NCI-H226 (cell line): ENCODE measurements at places on chromosomes 5 and 9.

DNA sequence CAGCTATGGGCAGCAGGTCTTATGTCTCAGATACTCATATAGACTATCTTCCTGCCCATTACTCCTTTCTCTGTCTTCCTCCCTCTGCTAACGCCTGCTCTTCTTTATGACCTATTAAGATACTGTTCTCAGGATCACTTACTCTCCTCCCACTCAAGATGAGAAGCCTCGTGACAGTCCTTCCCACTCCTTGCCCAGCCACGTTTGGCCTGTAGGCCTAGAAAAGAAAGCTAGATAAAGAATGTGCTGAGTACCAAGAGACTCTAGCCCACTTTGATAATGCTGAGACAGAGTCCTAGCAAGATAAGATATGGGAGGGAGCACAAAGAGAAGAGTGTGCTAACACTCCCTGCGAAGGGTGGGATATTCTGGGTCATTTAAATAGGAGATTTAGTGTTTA is 6.8 kb upstream of the DENND4C start:
- peak; percentile 11 for DNase-seq

DNA sequence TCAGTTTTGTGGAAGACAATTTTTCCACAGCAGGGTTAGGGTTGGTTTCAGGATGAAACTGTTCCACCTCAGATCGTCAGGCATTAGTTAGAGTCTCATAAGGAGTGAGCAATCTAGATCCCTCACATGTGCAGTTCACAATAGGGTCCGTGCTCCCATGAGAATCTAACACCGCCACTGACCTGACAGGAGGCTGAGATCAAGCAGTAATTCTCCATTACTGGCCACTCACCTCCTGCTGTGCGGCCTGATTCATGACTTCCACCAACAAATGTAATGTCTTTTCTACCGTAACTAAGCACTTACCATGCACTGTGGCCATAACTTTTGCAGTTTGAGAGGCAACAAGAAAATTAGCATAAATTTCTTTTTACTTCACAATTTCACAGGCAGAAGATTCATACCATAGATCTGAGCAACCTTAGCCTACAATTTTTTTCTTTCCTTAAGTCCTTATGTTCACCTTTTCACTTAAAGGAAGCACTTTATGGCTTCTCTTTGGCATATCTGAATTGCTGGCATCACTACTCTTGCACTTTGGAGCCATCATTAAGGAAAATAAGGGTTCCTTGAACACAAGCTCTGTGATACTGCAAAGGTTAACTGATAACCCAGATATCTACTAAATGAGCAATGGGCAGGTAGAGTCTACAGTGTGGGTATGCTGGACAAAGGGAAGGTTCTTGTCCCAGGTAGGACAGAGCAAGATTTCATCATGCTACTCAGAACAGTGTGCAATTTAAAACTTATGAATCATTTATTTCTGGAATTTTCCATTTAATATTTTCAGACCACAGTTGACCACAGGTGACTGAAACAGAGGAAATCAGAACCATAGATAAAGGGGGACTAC is 83.0 kb upstream of the IFNK start:
- DNase-seq: no peak

DNA sequence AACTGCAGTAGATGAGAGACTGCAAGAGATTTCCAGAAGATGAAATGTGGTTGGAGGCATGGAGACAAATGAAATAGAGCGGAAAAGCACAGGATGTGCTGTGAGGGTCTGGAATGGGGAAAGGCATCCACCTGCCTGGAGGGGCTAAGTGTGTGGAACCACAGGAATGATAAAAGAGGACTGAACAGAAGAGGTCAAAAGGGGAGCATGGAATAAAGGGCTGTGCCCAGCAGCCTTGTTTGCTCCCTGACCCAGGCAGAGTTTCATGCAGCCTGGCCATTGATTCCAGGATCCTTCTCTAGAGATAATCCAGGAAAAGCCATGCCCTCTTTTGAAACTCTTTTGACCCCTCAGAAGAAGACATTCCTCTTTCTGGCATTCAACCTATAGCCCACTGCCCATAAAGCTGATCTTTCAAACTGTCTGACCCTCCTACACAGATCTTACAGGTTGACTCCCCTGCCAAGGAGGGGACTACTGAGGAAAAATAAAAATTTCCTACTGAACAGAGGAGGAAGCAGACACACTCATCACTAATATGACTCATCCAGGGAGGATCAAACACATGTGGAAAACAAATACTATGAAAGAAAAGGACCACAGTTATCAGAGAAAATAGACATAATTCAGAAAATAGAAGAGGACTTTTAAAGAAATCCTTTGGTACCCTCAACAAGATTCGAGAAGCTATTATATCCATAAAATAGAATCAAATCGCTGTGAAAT is 273.5 kb upstream of the PCSK5 start:
- DNase-seq: no peak

GRCh38 chr5:74491586-74491985 is 148.9 kb downstream of the ENC1 start:
- DNase-seq: no peak

DNA sequence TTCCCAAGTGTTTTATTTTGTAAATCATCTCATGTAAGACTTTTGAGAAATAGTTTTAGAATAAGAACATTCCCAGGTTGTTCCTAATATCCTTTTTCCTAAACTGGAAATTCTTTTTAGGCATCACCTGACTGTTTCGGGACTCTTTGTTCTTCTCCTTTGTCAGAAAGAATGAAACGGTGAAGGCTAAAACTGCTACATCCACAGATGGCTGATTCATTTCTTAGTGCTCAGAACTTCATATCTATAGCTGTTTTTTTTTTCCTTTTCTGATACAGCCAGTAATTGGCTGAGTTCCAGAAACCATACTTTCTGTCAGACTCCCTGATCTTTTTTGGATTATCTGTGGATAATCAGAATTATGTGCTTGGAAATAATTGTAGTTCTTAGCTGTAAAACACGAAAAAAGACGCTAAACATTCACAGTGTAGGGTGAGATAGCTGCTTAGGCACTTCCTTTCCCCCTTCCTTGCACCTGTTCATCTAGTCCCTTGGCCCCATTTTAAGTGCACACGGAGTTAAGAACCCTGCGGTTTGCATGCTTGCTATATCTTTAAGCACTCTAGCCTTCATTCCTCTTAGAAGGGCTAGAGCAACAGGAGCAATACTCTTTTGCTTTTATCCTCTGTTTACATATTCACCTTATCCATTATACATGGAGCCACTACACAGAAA is 283.9 kb downstream of the PJA2 start:
- DNase-seq: no peak

GRCh38 chr9:89701221-89701798 is 96.5 kb downstream of the GADD45G start:
- no peak for DNase-seq

DNA sequence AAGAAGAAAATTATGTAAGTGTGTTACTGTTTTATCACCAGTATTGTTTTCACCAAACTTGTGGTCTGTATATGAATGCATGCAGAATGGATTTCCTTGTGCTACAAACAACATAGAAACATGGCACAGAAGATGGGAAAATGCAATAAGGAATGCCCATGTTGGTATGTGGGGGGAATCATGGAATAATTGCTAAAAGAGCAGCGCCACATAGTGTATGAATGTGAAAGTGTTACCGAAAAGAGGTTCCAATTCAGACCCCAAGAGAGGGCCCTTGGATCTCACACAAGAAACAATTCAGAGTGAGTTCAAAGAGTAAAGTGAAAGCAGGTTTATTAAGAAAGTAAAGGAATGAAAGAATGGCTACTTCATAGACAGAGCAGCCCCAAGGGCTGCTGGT is 26.4 kb upstream of the TYRP1 start:
- no peak for DNase-seq

- no peak for DNase-seq
These were observed 15.6 kb downstream of the UBTD2 start for GRCh38 chr5:172267943-172268342.

DNA sequence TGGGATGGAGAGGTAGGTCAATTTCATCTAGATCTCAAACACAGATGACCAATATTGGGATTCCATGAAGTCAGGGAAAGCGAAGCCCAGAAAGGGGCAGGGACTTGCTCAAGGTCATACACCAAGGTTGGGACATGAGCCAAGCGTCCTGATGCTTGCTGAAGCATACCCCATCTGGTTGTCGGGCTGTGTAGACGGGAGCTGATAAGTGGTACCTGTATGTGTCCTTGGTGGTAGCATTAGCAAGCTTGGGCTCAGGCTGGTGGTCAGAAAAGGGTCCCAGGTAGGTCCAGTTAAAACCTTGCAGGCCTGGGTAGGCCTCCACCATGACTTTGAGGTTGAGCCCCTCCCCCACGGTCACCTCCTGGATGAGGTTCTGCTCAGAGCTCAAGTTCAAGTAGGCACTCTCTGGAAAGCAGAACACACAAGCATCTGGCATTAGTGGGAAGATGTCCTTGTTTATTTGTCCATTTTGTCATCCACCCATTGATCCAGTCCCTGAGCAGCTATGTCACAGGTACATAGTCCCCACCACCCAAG is 13.2 kb downstream of the CSF1R start:
- DNase-seq: no peak

- DNase-seq: no peak
These were observed 21.7 kb upstream of the NSD1 start for GRCh38 chr5:177111720-177112394.

- no peak for DNase-seq
These were observed 39.5 kb downstream of the TXNDC8 start for GRCh38 chr9:110298043-110298605.

- no peak for DNase-seq
These were observed 2233.8 kb downstream of the MAT2B start for GRCh38 chr5:165739079-165739741.

DNA sequence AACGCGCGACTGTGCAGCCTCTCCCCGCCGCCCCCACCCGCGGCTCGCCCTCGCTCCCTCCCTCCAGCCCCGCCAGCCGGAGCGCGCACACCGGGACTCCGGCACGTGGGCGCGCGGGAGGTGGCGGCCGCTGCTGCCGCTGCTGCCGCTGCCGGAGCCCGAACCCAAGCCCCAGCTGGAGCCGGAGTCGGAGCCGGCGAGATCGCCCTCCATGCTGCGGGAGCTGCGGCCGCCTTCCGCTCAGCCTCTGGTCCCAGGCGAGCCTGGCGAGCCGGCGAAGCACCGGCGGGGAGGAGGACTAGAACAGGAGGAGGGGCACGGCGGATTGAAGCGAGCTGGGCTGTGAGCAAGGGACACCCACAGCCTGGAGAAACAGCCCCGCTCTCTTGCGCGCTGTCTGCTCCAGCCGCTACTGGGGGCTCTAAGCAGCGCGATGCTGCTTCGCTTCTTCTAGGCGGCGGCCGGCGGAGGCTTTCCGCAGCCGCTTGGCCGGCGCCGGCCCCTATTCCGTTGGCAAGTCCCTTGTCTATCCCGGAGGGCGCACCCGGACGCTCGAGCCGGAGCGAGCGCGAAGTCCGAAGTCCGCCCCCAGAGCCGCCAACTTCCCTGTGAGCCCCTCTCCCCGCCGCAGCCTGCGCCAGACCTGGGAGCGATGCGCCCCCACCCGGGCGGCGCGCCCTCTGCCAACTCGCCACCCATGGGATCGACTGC is 598.7 kb upstream of the SGCD start:
- no peak for DNase-seq

DNA sequence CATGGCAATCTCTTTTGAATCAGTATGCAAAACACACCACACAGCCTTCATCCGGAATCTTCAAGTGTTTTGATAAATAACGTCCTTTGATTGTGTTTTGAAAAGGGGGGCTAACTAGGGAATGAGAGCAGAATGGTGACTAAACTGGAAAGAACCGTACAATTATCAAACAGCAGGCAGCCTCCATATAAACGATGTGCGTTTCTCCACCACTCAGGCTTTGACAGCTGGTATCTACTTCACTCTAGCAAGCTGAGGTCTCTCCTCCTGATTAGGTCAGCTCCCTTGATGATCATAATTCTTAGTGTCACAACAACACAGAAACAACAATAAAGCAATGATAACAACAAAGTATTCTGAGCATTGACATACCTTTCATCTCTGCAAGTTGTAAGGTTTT is 465.9 kb downstream of the TUSC1 start:
- DNase-seq: no peak

GRCh38 chr5:123344816-123345426 is 78.3 kb downstream of the CEP120 start:
- DNase-seq: no peak

GRCh38 chr5:111528056-111528455 is 15.7 kb upstream of the STARD4 start:
- no peak for DNase-seq

DNA sequence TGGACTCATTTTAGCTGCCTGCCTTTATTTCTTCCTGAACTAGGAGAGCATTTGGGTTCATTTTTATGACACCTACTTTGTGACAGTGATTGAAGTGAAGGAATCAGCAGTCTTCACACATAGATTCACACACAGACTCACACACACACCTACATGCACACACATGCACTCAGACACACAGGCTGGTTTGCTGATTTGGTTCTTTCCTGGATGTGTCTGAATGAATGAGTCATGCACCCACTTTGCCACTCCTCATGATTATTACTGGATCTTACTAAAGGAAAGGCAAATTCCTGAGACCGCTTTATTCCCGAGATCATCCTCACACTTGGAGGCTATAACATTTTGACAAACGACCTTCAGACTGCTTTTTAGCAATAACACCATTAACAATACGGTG is 529.5 kb downstream of the AGTPBP1 start:
- peak; percentile 61 for DNase-seq

DNA sequence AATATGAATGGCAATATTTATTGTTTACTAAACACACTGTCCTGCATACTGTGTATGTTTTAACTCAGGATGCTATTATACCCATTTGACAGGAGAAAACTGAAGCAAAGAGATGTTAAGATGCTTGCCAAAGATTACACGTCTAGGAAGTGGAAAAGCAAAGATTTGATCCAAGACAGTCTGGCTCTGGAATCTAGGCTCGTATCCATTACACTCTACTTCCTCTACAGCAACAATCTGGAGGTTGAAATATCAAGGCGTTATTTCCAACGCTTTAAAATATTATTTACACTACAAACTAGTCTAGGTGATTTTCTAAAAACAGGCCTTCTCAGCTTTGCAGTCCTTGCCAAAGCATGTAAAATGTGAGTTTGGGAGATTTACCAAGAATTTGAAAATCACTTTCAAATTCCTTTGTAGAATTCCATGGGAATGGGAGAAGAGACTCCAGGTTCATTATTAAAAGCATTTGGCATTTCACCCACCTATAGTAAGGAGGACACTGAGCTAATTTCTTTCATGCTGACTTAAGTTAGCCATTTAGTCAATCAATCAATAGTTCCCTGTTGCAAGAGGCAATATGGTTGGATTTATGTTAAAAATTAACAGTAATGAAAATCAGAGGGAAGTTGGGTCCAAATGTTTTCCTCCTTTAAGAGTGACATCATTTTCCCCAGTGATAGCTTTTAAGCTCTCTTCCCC is 356.3 kb upstream of the SMARCA2 start:
- no peak for DNase-seq

GRCh38 chr5:9066349-9066748 is 479.5 kb downstream of the SEMA5A start:
- DNase-seq: no peak

DNA sequence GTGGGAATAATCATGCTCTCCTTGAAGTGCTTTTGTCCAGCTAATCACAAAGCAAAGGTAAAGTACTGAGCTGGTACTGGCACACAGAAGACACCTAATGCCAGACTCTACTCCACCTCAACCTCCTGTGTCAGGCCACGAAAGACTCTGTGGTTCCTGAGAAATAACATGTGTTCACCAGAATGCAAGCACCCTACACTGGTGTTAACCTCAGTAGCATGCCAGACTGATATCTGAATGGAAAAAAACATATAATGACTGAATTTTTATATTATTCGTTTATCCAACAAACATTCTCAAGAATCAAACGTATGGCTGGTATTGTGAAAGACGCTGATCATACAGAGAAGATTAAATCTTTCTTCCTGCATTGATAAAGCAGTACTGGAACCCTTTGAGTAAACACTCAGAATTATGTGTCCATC is 97.1 kb upstream of the IFNE start:
- DNase-seq: no peak
